ENCODE measurements at places on chromosomes 4 and X. TPM values are rescaled to one million over a fixed set of nuclear protein-coding genes. Genes with fewer than 3 reads are reported as not detected.

GRCh38 chr4:153019906-153020305 is 83.8 kb downstream of the FHDC1 start:
- DNase-seq, result no peak

- DNase-seq, result no peak
Observed at GRCh38 chr4:169826634-169827187, 69.0 kb upstream of the HPF1 start.

DNA sequence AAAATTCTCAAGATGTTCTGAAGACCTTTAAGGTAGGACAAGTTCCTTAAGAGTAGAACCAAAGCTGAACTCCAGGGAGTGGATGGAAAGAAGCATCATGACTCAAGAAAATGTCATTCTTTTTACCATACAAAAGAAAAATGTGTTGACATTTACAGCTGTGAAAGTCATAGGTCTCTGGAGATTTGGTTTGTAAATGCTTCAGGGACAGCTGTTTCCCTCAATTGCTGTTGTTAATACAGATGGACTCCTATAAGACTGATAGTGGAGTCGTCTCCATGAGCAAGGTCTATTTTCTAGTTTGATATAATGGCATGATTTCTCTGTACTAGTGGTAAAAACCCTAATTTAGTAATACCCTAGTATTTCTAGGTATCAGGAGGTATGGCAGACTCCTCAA is 101.7 kb downstream of the PHOX2B start:
- no peak for DNase-seq

- no peak for DNase-seq
Observed at GRCh38 chr4:84366907-84367306, 132.2 kb downstream of the NKX6-1 start.

- DNase-seq, result peak; percentile 62
Observed at GRCh38 chr4:173171098-173171497, 2.5 kb downstream of the GALNT7 start.

DNA sequence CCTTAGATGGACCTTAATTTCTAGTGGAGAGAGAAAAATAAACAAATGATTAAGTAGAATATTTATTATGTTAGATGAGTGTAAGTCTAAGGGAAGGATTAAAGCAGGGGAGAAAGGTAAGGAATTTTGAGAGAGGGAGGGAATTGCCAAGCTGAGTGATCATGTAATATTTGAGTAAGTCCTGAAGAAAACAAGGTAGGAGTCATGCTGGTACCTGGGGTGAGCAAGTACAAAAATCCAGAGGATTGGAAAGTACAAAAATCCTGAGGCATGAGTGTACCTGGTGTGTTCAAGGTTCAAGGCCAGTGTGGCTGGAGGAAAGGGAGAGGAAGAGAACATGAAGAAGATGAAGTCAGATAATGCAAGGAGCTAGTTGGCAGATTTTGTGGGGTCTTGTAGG is 87.2 kb upstream of the MYOZ2 start:
- DNase-seq, result no peak

DNA sequence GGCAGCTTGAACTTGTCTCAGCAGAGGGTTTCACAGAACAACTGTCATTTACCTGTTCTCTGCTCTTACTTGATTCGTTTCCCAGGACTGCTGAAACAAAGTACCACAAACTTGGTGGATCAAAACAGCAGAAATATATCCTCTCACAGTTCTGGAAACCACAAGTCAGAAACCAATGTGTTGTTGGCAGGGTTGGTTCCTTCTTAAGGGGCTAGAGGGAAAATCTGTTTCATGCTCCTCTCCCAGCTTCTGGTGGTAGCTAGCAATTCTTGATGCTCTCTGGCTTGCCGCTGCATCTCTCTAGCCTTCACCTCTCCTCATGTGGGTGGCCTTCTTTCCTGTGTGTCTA is 4.7 kb downstream of the TLR8 start:
- no peak for DNase-seq

DNA sequence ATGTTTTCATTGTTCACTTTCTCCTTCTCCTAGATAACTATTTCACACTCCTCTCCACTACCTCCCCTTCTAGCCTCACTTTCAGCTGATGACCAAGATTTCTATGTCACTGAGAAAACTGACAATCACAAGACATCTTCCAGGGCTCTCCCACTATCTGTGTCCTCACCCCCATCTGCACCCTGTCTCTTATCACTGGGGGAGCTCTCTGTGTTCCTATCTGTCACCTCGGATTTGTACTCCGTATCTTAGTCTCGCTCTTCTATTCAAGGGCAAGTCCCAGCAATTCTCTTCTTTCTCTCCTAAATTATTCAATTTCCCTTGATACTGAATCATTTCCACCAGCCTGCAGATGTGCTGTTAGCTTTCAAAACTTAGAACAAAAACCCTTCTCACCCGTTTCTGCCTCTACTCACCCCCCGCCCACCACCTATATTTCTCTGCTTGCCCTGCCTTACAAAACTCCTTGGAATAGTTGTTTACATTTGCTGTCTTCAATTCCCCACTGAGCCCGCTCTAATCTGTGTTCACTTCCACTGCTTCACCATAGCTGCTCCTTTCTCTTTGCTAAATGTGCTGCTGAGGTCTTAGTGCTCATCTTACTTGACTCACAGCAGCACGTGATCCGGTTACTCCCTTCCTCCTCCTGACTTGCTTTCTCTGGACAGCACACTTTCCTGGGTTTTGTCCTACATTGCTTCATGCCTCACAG is 293.2 kb downstream of the UNC5C start:
- peak; percentile 49 for DNase-seq

GRCh38 chrX:70030301-70030767 is 19.4 kb downstream of the AWAT2 start:
- peak; percentile 78 for DNase-seq

- DNase-seq, result no peak
Observed at GRCh38 chrX:139170526-139171173, 359.9 kb upstream of the F9 start.

- DNase-seq, result no peak
Observed at GRCh38 chrX:104135677-104136076, 21.1 kb downstream of the SLC25A53 start.

DNA sequence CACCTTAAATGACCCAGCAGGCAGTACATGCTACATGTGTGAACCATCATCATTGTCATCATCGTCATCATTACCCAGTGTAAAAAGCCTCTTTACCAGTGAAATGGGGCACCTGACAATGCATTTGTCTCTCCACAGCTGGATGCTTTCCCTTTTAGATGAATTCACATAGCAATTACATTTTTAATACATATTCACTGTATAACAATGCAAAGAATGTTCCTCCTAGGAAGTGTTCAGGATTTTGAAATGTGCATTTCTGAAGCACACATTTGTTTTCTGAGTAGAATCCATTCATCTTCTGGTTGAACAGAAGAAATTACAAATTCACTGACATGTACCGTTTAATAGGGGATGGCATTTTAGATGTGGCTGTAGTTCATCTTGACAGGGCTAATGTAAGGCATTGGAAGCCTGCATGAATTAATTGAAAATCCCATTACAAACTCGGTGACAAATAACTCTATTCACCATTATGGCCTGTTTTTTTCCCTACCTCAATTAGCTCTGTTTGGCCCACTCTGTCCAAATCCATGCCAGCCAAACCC is 111.1 kb downstream of the SH3RF1 start:
- DNase-seq, result peak; percentile 16

DNA sequence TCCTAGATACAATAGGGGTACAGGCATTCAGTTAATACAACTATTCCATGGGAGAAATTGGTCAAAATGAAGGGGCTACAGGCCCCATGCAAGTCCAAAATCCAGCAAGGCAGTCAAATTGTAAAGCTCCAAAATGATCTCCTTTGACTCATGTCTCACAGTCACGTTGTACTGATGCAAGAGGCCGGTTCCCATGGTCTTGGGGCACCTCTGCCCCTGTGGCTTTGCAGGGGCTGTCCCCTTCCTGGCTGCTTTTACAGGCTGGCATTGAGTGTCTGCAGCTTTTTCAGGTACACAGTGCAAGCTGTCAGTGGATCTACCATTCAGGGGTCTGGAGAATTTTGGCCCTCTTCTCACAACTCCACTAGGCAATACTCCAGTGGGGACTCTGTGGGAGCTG is 12.5 kb upstream of the ASIC5 start:
- DNase-seq, result no peak

GRCh38 chr4:55395218-55395528 is 584 bp upstream of the TMEM165 start:
- no peak for DNase-seq

GRCh38 chr4:139951021-139951420 is 203.0 kb downstream of the MAML3 start:
- peak; percentile 21 for DNase-seq

Gene UGT2A2
- not detected for total RNA-seq

Gene VCX3A
- total RNA-seq, result not detected

Gene RNF4
- total RNA-seq, result 81.4 TPM

Gene WNK3
- total RNA-seq, result not detected

Gene TEX13C
- total RNA-seq, result not detected

Gene EGF
- not detected for total RNA-seq

Gene SNCA
- 34.8 TPM for total RNA-seq

Gene KLHL34
- not detected for total RNA-seq

Gene WWC2
- 42.4 TPM for total RNA-seq

Gene GAGE13
- total RNA-seq, result not detected
